ENCODE measurements at places on chromosomes 12 and 14.
A peak's percentile ranks its signal among the peaks of the same experiment; 100 is the strongest.

GRCh38 chr12:80196419-80196818, 97.1 kb downstream of the OTOGL start:
- DNase-seq, result no peak

DNA sequence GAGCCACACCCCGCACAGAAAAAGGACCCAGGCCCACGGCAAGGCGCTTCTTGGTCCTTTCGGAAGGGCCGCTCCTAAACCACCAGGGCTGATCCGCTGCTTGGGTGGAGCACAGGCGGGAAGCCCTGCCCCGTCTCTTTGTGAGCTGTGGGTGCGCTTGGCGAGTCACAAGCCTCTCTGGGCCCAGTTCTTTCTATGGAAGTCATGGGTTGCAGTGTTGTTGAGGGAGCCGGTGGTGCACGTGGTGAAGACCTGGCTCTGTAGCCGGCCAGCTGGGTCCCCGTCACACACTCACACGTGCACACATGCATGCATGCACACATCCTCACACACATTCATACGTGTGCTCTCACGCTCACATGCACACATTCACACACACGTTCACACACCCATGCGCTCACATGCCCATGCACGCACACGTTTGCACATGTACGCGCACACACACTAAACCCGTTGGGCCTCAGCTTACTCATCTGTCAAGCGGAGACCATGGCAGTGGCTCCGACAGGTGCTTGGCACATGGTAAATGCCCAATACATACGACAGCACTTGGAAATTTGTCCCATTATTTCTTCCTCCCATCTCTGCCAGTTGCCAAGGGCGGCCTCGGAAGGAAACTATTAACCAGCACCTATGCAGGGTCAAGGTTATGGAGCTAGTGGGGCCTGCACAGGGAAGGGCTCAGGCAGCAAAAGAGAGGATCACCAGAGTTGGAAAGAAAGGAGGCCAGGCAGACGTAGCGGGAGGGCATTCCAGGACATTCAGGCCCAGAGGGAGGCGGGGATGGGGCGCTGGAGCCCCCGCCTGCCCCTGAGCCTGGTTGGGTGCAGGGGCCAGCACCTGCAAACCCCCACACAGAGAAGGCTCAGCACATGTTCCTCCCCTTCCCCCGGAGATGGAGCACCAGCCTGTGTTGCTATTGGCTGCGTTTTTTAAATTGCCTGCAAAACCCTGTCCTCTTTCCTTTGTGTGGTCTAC, 96.9 kb downstream of the SETD3 start:
- no peak for DNase-seq

DNA sequence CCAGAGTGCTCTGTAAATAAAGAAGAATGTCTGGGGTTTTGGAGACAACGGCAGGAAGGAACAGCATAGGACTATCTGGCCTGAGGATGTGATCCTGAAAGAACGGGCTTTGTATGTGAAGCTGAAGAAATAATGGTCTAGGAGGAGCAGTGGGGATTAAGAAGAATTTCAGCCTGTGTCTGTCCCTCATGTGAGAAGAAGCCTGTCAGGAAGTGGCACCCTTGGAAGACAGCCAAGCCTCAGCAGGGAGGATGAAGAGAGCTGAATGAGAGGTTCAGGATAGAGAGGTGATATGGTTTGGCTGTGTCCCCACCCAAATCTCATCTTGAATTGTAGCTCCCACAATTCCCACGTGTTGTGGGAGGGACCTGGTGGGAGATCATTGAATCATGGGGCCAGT, 56.9 kb upstream of the TCL1A start:
- no peak for DNase-seq

DNA sequence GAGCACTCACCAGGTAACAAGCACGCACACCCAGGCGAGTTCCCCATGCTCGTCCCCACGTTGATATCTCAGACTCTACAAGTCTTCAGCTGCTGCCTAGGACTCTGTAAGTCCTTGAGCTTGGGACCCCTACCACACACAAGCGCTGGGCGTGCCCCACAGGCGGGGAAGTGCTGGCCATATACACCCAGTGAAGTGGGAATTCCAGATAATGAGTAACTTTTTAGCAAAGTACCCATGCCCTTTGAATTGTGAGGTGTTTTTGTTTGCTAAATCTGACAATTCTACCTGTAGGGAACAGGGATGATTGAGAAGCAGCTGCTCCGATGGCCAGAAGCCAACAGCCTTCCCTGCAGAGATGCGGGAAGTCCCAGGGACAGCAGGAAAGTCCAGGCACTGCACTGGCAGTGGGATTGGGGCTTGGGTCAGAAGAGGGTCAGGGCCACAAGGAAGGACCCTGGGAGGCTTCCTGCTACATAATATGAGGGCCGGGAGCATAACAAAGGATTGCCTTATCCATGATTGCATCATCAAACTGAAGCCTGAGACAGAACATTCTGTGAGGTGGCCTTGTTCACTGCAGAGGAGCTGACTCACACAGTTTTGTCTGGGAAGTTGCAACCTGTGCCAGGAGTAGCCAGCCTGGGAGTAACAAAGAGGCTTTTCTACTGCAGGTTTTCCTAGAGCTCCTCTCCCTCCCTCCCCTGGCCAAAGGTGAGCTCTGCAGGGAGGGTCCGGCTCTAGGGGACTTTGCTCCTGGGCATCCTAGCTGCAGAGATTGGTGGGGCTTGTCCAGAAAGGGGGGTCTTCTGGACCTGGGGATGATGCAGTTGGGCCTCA, 13.2 kb upstream of the SERPINA3 start:
- DNase-seq, result no peak

DNA sequence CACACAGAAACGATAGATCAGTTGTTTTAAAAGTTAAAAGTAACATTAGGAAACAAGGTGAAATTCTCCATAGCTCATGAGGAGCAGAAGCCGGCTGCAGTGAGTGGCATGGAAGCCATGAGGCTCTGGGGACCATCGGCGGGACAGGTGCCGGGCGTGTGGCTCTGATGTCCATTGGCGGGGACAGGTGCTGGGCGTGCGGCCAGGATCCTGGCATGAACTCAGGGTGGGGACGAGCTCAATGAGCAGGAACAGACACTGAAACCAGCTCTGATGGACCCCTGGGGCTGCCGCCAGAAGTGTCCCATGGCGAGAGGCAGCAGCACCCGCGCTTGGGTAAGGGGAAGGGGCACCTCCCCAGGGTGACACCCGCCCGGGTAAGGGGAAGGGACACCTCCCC, 75.1 kb downstream of the NOC4L start:
- no peak for DNase-seq

GRCh38 chr14:104968153-104968527, 10.0 kb downstream of the AHNAK2 start:
- no peak for DNase-seq

DNA sequence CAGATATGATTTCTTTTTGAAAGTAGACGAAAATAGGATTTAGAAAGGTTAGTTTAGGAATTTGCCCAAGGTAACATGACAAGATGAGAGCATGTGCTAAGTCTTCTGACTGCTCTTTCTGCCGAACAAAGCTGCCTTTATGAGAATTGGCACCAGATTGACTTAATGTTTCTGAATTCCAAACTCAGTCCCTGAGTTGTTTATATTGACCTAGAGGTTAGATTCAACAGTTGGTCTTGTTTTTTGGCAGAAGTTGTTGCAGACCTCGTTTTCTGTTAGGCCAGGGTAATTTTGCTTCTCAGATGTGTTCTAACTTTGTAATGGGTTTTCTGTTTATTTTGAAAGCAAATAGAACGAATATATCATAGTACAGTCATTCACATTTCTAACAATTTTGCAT, 61.5 kb upstream of the LRTM2 start:
- no peak for DNase-seq

GRCh38 chr12:34399631-34400410, 377.5 kb downstream of the ALG10 start:
- DNase-seq, result peak; percentile 0

GRCh38 chr14:64572386-64573104, 22.8 kb downstream of the PPP1R36 start:
- no peak for DNase-seq

GRCh38 chr12:28824849-28825248, 324.2 kb upstream of the FAR2 start:
- no peak for DNase-seq

DNA sequence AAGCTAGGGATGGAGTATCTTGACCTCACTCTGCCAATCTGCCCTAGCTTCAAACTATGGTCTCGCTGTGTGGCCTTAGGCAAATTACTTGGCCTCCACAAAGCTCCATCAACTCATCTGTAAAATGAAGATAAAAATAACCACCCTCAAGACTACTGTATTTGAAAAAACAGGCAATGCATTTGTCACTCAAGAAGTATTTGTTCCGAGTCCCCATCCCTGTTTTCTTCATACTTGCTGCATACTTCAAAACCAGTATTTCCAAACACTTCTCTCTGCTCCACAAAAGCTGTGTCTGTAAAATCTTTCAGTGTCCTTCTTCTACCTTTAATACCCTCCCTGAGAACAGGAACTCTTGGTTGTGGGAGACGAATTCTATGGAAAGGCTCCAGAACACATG, 47.9 kb downstream of the GTF2A1 start:
- DNase-seq, result no peak

DNA sequence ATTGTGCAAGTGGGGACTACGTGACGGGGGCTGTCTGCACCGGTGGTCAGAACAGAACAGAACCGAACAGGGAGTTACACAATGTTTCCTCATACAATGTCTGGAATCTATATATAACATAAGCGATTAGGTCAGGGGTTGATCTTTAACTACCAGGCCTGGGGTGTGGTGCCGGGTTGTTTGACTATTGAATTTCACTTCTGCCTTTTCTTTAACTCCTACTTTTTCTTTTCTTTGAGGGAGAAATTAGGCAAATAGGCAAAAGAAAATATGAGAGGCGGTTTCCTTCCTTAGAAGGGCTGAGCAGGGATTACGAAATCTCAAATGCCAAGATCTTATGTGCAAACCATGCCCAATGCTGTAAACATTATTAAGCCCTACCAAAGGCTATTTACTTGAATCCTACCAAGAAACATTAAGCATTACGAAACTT, 140.3 kb downstream of the SLC38A6 start:
- no peak for DNase-seq

GRCh38 chr12:79402606-79403005, 288.2 kb downstream of the PAWR start:
- DNase-seq, result no peak

DNA sequence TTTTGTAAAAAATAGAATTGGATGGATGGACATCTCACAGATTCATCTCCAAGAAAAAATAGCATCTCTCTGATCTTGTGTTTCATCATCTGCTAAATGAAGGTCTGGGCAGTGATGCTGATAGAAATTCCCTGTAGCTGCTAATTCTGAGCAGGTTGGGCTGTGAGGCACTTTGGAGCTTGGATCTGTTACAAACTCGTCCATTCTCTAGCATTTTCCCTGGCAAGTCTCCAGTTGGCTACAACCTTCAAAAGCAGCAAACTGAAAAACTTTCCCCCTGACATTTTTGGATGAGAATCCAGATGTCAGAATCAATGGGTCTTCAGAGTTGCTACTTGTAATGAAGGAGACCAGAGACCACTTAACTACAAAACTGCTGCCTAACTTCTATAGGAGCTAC, 72.7 kb downstream of the TPH2 start:
- no peak for DNase-seq
